ENCODE measurements at places on chromosomes 1 and 21. TPM values are rescaled to one million over a fixed set of nuclear protein-coding genes. Genes with fewer than 3 reads are reported as not detected.
A peak's percentile ranks its signal among the peaks of the same experiment; 100 is the strongest.

GRCh38 chr21:41663805-41664788 lies 102.8 kb downstream of the RIPK4 start:
- no peak for DNase-seq

- no peak for DNase-seq
Observed at GRCh38 chr1:247401310-247402119, 14.5 kb upstream of the NLRP3 start.

GRCh38 chr21:42187976-42188653 lies 30.8 kb upstream of the ABCG1 start:
- DNase-seq, result peak; percentile 92

ERG gene
- 3.7 TPM for total RNA-seq

- no peak for DNase-seq
Observed at GRCh38 chr1:48966583-48966982, 189.9 kb upstream of the BEND5 start.

DNA sequence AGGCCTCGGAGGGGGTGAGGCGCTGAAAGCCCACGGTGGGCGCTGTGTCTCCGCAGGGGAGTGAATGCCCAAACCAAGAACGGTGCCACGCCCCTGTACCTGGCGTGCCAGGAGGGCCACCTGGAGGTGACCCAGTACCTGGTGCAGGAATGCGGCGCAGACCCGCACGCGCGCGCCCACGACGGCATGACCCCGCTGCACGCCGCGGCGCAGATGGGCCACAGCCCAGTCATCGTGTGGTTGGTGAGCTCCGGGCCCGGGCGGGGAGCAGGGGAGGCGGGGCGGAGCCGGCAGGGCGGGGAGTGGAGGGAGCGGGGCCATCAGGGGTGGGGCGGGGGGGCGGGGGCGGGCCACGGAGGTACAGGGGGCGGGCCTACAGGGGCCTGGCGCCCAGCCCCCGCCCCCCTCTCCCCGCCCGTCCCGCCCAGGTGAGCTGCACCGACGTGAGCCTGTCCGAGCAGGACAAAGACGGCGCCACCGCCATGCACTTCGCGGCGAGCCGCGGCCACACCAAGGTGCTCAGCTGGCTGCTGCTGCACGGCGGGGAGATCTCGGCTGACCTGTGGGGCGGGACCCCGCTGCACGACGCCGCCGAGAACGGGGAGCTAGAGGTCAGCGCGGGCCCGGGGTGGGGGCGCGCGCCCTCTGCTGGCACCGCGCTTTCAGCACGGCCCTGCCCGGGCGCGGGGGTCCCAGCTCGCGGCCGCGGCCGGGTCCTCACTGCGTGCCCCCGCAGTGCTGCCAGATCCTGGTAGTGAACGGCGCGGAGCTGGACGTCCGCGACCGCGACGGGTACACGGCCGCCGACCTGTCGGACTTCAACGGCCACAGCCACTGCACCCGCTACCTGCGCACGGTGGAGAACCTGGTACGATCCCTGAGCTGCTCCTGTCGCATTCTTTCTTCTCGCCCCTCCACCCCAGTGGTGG lies 15.9 kb downstream of the ESPN start:
- no peak for DNase-seq

- DNase-seq, result no peak
Observed at GRCh38 chr1:206797534-206798383, 25.5 kb upstream of the IL10 start.

LCE1A gene
- total RNA-seq, result not detected

RBBP4 gene
- total RNA-seq, result 98.8 TPM

DNA sequence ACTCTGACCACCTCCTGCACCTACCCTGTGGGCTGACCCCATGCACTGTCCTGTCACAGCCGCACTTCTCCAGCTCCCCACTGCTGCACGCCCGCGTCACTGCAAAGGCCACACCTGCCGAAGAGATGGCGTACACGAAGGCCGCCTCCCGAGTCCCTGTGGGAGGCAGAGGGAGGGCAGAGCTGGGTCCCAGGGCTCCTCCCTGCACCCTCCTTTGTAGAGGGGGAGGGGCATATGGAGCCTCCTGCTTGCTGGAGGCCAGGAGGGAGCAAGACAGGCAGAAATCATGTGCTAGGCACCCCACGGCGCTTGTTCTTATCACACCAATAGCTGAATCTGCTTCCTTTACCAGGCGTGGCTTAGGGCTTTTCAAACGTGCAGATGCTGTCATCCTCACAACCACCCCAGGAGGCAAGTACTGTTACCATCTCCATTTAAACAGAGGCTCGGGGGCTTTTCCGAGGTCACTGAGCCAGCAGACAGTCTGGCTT lies 21.4 kb downstream of the WNT4 start:
- DNase-seq, result no peak

TNFRSF4 gene
- 1.1 TPM for total RNA-seq

RASSF5 gene
- total RNA-seq, result 23.0 TPM

SLAMF1 gene
- total RNA-seq, result 0.57 TPM

GRCh38 chr1:180617774-180618395 lies 13.9 kb upstream of the XPR1 start:
- no peak for DNase-seq

ZFP69 gene
- total RNA-seq, result 5.6 TPM

DNA sequence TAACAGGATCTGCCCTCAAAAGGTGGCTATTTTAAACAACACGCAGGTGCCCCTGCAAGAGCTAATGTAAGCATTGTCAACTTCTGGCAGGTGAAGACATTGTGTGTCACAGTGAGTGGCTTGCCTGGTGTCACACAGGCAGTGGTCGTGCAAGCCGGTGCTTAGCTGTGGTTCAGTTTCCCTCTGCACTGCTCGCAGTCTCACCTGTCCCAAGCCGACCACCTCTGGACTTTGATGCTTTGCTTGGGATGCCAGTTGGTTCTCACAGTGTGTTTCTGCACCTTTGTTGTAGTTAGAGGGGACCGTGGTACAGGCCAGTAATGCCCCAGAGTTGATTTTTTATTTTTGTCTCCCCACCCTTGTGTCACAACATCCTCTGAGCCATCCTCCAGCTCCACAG lies 85.2 kb downstream of the UCK2 start:
- no peak for DNase-seq

- DNase-seq, result no peak
Observed at GRCh38 chr1:203456577-203456976, 19.0 kb upstream of the PRELP start.

GRCh38 chr21:22120616-22121266 lies 1122.5 kb downstream of the NCAM2 start:
- DNase-seq, result no peak

TMEM240 gene
- 9.4 TPM for total RNA-seq

CFAP57 gene
- total RNA-seq, result not detected

CYP4Z1 gene
- total RNA-seq, result 1.4 TPM

DNA sequence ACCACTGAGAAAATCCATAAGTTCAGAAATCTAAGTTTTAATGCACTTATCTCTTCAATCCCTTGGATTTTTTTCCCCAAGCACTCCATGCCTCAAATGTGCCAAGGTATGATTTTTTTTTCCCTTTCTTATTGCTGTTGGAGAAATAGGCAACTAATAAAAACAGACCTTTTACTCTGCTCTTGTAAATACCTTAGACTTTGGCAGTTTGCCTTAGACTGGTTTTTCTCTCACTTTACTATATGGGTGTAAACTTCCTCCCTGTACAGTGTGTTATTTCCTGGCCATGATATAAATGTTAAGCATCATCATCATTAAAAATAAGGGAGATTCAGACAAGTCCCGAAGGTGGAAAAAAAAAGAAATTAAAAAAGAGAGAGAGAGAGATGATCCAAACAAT lies 65.7 kb downstream of the LRRC8C start:
- no peak for DNase-seq

DNA sequence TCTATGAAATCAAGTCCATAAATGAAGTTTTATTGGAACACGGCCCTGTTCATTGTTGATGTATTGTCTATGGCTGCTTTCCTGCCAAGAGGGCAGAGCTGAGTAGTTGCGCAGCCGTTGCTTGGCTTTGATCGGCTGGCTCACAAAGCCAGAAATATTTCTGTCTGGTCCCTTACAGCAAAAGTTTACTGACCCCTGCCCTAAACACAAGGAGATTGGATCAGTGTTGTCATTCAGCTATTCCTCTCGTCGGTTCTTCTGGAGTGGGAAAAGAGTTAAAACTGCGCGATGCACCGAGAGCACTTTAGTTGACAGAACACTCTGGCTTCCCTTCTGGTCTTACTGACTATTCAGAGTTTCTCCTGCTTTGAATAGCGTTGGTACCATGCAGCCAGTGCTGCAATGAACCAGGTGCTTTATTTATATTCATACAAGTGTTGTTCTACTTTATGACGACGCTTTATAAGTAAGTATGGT lies 868 bp downstream of the ZBTB40 start:
- DNase-seq, result peak; percentile 93

GRCh38 chr1:203133970-203134725 lies 6.6 kb downstream of the ADORA1 start:
- no peak for DNase-seq

SPATA1 gene
- 2.7 TPM for total RNA-seq

OR2T33 gene
- total RNA-seq, result not detected

ASPM gene
- total RNA-seq, result 0.13 TPM

NOTCH2NLA gene
- total RNA-seq, result 47.0 TPM

GRCh38 chr1:119956306-119956705 lies 60.0 kb upstream of the ADAM30 start:
- DNase-seq, result no peak

LRRC7 gene
- total RNA-seq, result 0.33 TPM

GRCh38 chr1:180539136-180539535 lies 19.6 kb upstream of the OVAAL start:
- no peak for DNase-seq

NBPF10 gene
- 1.3 TPM for total RNA-seq

DNA sequence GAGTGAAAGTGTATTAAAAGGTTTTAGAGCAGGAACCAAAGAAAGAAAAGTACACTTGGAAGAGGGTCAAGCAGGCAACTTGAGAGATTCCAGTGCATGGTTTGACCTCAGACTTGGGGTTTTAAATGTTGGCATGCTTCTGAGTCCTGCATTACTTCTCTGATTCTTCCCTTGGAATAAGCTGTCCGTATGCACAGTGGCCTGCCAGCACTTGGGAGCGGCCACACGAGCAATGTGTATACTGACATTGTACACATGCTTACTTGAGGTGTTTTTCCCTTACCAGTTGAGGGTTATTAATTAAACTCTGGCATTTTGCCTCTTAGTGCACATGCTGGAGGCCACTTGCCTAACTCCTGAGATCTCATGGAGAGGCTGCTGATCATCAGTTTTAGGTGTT lies 786.6 kb upstream of the RGS18 start:
- no peak for DNase-seq

AMY2B gene
- total RNA-seq, result 60.2 TPM

DNA sequence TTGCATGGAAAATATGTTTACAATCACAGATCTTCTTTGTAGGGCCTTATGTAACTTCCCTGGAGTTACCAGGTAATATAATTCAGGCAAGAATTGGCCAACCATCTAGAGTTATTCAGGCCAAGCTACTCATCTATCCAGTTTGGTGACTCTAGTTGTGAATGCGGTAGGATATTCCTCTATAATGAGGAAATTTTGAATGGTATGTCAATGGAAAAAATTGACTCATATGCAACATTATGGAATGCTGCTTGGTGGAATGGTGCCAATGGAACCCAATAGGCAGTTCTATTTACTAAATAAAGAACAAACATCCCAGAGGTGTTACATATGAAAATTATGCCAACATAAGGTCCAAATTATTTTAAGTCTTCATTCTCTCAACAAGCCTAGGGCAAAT lies 5.6 kb upstream of the TNFSF18 start:
- DNase-seq, result no peak

DNA sequence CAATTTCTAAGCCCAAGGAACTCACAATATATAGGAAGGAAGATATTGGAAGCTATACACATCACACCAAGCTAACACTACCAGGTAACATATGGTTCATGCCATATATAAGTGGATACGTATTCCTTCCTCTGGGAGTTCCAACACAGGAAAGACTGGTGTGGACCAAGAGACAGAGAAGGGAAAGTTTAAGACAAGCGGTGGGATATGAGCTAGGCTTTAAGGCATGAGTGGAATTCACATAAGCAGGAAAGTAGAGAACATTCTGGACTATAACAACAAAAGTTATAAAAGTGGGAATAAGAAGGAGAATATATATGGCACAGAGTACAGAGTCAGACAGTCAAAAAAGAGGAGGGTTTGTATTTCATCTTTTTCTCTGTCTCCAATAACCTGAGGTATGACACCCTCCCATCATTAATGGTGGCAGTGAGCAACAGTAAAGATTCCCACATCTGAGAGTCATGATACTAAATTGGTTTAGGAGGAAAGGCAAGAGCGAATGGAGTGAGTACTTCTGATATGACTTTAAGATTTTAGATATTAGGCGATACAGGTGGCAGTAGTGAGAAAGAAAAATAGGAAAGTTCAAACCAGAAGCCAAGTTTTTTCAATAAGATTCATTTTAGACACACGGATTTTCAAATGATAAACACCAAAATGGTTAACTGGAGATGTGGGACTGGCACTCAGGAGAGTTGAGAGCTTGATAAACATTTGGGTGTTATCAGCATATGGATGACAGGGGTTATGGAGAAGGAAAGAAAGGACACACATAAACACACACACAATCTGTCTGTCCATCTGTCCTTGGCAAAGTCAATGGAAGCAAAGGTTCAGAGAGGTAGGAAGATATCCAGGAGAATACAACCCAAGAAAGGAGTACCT lies 87.4 kb upstream of the TTC39A start:
- no peak for DNase-seq

DNA sequence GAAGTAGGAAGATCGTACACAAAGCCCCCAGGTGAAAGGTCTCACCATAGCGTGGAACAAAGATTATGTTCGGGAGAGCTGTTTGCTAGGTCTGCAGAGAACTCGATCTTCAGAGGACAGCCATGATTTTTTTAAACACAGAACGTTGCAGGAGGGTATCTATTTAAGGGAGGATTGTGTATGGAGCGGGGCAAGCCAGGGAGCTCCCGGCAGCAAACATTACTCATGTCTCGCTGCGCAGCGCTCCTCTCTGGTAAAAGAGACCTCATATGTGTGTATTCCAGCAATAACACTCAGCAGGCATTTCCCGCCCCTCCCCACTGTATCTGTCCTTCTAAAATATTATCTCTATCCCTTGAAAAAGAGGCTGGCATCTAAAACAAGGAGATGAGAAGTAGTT lies 2.7 kb downstream of the GLIS1 start:
- no peak for DNase-seq

DNA sequence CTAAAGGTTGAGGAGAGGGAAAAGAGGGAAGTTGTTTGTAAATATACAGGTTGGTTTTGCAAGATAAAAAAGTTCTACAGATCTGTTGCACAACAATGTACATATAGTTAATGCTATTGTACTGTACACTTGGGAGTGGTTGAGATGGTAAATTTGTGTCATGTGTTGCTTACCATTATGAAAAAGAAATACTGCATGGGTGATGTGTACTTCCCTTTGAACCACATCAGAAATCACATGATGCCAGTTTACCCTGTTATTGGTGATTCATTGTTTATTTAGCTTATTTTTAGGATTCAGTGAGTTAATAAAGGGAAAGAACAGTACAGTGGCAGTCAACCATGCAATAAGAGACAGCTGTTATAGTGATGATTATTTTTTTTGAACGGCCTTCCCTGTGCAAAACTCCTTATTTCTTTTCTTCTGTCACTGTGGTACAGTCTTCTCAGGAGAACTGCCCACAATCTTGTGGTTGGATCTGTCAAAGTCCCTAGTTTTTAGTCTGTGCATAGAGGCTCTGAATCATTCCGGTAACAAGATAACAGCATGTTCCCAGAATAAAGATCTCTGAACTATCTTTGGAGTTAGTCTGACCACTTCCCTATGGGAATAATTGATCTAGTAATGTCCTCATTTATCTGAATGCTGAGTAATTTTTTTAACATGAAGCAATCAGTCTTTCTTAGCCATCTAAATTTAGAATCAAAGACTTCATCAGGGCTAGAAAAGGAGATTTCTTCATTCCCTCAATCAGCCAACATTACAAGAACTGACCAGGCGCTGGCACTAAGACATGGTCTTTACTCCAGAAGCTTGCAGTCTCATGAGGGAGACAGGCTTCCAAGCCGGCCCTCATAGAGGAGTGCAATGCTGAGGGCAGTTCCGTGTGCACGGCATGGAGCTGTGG lies 84.2 kb downstream of the SH3GLB1 start:
- no peak for DNase-seq

Measured in esophagus muscularis mucosa (tissue), 4 donors.